ENCODE measurements at places on chromosomes 16 and 17. TPM values are rescaled to one million over a fixed set of nuclear protein-coding genes. Genes with fewer than 3 reads are reported as not detected.

Gene ITGAX
- polyA plus RNA-seq = 0.03 TPM

Gene CCL16
- not detected for polyA plus RNA-seq

Gene EXOC3L1
- 0.20 TPM for polyA plus RNA-seq

Gene CDRT15L2
- not detected for polyA plus RNA-seq

Gene RAPGEFL1
- not detected for polyA plus RNA-seq

Gene ARL16
- polyA plus RNA-seq = 39.3 TPM

Gene TMC5
- polyA plus RNA-seq = not detected

DNA sequence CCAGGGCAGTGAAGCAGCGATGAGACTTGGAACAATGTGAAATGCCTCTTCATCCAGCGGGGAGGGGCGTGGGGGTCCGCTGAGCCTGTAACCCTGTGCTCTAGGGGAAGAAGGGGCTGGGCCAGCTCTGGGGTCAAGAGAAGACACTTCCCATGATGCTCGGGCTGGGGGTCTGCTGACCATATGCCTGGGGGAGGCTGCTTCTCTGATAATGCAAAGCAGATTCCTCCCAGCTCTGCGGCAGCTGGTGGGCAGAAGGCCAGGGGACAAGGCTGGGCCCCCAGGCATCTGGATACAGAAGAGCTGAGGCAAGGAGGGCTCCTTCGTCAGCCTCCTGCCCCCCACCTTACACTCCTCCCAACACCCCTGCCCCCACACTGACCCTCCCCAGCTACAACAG lies 24.7 kb downstream of the NGFR start:
- no peak for DNase-seq

DNA sequence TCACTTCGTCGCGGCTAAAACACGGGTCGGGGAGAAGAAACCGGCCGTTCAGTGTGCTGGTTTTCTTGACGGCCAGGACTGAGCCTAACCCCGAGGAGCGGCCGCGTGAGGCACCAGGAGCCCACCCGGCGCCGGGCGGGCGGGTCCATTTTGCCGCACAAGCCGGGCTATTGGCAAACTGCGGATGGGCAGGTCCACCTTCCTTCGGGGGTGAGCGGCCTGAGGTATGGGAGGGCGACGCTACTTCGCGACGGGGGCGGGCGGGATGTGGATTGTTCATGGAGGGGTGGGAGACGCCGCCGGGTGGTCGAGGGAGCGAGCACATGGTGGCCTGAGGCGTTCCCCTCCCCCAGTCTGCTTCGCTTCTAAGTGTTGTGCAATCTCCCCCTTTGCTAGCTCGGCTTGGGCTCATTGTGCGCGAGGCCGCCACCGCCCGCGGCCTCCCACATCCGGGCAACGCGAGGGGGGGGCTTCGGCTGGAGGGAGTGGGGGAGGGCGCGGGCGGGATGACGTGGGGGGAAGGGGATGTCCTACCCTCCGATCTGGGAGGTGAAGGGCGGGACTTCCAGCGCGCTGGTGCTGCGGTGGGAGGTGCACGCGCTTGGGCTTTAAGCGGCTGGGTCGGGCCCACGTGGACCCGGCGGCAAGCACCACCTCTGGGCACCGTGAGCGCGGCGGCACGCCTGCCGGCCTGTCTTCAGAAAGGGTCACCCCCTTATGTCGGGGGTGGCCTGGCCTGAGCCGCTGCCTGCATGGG lies 5.9 kb upstream of the CD68 start:
- DNase-seq = peak; percentile 89

- no peak for DNase-seq
Observed at GRCh38 chr16:2209258-2210008, 1.2 kb downstream of the BRICD5 start.

DNA sequence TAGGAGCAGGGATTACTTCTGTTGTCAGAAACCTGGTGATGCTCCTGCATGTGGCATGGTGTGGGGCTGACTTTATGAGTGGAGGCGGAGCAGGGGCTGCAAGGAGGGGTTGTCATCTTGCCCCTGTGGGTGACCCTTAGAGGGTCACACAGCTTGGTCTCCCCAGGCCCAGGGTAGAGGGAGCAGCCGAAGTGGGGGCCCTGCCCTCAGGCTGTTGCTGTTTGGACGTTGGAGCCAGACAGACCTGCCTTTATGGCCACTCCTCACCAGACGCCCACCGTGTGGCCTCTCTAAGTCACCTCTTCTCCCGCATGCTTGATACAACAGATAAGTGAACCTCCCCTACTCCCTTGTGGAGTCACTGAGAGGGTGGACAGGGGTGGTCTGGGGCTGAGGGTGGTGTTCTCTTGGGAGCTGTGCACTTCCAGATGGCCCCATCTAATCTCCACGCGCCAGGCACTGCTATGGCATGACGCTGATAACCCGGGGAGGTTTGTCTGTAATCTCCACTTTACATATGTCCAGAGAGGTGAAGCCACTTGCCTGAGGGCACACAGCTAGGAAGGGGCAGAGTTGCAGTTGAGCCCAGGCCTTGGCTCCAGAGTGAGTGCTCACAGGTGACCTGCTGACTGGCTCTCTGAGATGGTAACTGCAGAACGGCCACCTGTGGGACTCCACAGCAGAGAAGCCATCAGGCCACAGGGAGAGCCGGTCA lies 10.0 kb downstream of the MAP2K3 start:
- no peak for DNase-seq

- DNase-seq = no peak
Observed at GRCh38 chr16:55379876-55380390, 55.9 kb downstream of the IRX6 start.

GRCh38 chr17:42901535-42902229 lies 1.1 kb downstream of the G6PC1 start:
- DNase-seq = no peak

DNA sequence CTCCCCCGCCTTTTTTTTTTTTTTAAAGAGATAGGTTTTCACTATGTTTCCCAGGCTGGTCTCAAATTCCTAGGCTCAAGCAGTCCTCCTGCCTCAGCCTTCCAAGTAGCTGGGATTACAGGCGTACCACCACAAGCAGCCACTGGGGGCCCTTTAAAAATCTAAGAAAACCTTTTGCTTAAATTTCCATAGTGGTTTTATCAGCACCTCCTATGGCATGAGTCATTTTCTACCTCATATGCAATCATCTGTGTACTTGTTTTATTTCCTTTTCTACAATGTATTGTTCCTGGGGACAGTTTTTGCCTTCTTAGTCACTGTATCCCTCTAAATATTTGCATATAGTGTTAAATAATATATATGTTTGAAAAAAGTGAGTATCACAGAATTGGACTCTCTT lies 29.2 kb downstream of the GNA13 start:
- peak; percentile 23 for DNase-seq

- DNase-seq = no peak
Observed at GRCh38 chr17:70414300-70414699, 245.0 kb downstream of the KCNJ2 start.

GRCh38 chr16:86980644-86981043 lies 336.5 kb downstream of the C16orf95 start:
- DNase-seq = no peak

DNA sequence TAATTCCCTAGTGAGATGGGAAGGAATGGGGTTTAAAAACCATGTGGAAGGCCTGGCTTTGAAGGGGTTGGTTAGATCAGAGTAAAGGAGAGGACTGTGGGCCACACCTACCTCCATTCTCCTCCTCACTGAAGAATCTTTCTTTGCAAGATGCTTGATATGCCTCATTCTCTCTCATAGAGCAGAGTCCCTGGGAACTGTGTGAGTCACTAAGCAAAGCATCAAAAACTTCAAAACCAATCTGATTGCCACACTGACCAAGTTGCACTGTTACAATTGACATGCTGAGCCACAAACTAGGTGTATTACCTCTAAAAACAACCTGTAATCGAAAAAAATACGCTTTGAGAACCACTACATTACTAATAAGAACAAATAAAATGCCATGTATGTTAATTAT lies 2.0 kb downstream of the TUBD1 start:
- no peak for DNase-seq

GRCh38 chr16:67238806-67239470 lies 8.3 kb downstream of the FHOD1 start:
- DNase-seq = no peak

DNA sequence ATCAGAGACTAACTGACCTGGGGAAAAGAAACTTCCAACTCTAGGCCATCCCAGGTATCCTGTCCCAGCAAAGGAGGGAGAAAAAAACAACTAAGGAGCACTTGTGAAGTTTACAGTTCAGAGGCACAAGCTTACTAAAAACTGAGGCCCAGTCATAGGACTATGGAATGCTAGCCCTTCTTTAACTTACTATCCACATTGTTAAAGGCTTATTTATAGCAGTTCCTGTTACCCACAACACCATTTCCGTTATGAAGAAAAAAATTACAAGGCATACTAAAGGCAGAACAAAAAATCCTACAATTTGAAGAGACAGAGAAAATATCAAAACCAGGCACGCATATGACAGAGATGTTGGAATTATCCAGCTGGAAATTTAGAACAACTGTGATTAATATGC lies 159.1 kb downstream of the CDH11 start:
- DNase-seq = no peak

GRCh38 chr16:10964039-10964890 lies 19.9 kb downstream of the CLEC16A start:
- DNase-seq = peak; percentile 73

GRCh38 chr16:19400711-19401110 lies 17.0 kb upstream of the TMC5 start:
- no peak for DNase-seq

GRCh38 chr17:62388856-62389255 lies 8.5 kb downstream of the EFCAB3 start:
- DNase-seq = no peak

DNA sequence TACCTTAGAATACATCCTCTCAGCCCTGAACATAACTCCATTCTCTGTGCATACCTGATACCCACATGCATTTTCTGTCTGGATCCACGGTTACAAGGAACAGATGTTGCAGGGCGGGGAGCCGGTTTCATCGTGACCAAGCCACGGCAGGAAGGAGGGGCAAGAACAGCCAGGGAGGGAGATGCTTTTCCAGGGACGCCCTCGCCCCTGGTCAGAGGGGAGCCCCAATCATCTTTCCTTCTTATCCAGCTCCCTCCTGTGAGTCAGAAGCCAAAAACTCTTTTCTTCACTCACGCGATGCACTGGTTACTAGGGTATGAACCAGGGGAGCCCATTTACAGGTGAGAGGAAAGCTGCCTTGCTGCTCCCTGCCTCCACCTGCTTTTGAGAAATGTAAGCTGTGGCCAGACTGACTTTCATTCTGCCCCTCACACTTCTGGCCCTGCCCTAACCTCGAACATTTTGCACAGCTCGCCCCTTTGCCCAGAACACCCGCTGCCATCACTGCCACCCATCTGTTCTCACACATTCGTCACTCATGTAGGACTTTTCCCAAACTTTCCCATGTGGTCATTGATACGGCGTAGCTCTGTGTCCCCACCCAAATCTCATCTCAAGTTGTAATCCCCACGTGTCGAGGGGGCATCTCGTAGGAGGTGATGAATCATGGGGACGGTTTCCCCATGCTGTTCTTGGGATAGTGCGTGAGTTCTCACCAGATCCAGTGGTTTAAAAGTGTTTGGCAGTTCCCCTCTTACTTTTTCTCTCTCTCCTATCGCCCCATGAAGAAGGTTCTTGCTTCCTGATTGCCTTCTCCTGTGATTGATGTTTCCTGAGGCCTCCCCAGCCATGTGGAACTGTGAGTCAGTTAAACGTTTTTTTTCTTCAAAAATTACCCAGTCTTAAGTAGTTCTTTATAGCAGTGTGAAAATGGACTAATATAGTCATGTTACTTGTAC lies 20.5 kb downstream of the FOXL1 start:
- no peak for DNase-seq

DNA sequence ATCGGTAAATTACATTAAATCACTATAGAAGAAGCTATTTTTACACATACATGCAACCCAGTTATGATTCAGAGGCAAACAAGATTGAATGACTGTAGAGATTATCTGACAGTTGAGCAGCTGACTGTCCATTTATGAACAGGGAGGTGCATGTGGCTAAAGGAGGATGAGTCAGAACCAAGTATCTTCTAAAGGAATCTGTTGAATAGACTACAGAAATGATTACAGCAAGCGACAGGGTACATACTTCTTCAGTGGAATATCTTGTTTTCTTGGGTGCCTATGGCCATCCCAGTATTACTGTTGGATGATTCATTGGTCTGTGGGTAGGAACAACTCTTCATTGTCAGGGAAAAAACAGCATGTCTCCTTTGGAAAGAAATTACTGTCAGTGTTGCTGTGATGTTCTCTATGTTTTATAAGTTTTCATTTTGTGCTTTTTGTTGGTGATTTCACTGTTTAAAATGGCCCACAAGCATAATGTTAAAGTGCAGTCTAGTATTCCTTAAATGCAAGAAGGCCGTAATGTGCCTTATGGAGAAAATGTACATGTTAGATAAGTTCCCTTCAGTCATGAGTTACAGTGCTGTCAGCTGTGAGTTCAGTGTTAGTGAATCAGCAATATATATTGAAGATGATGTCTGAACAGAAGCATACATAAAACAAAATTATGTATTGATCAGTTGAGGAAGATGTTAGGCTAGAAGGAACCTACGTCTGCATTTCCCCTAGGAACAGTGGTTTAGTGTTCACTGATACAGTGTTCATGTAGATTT lies 27.0 kb downstream of the CBFB start:
- no peak for DNase-seq

- no peak for DNase-seq
Observed at GRCh38 chr17:28716740-28717577, 709 bp downstream of the RAB34 start.

DNA sequence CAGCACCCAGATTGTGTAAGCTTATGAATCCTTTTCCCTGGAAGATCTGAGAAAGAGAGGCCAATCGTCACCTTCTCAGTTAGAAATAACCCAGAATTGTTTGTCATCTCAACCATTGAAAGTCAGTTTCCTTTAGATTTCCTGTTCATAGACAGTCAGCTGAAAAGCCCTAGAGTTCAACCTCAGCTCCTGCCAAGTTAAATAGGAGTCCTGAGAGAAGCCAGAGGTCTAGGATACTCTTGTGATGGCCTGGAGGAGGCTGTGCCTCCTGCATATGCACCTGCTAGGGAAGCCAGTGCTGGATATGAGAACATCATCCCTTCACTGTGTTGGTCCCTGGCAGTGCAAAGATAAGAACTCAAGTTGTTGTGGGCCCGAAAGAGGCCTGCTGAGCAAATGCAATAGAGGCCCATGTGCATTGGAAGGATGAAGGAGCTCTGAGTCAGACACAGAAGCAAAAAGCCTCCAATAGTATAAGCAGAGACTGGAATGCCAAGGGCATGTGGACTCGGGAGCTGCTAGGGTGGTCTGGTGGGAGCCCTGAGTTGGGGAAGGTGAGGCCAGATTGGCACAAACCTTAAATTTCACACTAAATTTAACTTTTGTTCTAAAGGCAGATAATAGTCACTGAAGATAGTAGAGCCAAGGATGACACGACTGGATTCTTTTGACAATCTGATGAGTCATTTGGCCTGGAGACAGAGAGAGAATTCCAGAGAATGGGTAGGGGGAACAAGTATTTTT lies 520.9 kb upstream of the CDH5 start:
- DNase-seq = no peak

GRCh38 chr16:72241930-72242329 lies 70.0 kb upstream of the PMFBP1 start:
- no peak for DNase-seq
